Fibroblast of the aortic adventitia (primary cell): ENCODE measurements at places on chromosomes 1 and 21.

DNA sequence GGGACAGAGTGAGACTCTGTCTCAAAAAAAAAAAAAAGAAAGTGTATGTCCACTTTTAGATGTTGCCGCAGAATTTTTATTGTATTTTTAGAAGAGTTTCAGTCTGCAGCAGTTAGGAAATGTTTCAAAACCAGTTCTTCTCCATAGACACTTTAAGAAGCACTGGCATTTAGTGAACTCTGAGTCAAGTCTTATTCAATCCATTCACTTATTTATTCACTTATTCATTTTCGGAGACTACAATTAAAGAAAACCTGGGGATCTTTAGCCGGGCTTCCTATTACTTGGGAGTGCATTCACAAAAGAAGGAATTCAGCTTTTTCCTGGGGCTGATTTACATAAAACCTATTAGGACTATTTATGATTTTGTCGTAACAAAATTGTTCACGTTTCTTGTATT is 12.3 kb downstream of the RCAN3 start:
- no peak for DNase-seq

DNA sequence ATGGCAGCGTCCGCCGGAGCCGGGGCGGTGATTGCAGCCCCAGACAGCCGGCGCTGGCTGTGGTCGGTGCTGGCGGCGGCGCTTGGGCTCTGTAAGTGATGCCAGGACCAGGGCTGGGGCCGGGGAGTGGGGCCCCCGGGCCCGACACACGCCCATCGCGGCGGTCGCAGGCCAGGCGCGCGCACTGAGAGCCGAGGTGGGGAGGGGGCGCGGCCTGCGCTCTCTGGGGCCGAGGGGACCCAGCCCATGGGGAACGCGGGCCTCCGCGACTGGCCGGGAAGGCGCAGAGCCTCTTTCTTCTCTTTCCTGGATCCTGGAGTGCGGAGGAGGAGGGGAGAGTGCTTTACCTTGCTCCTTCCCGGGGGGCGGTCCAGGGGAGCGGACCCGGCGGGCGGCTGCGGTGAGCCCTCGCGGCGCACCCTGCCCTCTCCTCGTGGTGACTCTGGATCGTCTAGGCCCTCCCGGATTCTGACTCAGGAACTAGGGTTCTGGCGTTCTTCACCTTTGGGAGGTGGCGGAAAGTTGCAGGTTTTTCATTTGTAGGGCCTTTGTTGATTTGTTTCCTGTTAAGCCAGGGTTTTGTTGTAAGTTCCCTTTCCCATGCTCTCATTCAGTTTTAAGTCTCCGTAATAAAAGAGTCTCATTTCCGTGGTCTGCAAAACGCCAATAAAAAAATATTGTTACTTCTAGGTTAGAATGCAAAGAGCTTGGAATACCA is 529 bp downstream of the MPZL1 start:
- peak; percentile 29 for DNase-seq

GRCh38 chr1:52996653-52997052 is 65.4 kb upstream of the PODN start:
- DNase-seq = no peak

DNA sequence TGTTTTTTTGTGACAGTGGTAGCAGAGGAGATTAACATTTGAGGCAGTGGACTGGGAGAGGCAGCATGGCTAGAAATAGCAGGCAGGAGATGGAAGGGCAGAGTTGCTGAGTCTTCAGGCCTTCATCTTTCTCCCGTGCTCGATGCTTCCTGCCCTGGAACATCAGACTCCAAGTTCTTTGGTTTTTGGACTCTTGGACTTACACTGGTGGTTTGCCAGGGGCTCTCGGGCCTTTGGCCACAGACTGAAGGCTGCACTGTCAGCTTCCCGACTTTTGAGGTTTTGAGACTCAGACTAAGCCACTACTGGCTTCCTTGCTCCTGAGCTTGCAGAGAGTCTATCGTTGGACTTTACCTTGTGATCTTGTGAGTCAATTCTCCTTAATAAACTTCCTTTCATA is 24.2 kb upstream of the LEFTY2 start:
- no peak for DNase-seq

GRCh38 chr1:11862890-11863289 is 4.1 kb upstream of the NPPB start:
- DNase-seq = no peak

GRCh38 chr1:30729901-30730300 is 6.5 kb upstream of the MATN1 start:
- no peak for DNase-seq

- DNase-seq = peak; percentile 17
These were observed 1057.3 kb downstream of the ADGRL2 start for GRCh38 chr1:82858031-82858430.

- DNase-seq = no peak
These were observed 55.7 kb upstream of the NCAM2 start for GRCh38 chr21:20942523-20942922.
